ENCODE measurements at places on chromosomes 1 and 21.

DNA sequence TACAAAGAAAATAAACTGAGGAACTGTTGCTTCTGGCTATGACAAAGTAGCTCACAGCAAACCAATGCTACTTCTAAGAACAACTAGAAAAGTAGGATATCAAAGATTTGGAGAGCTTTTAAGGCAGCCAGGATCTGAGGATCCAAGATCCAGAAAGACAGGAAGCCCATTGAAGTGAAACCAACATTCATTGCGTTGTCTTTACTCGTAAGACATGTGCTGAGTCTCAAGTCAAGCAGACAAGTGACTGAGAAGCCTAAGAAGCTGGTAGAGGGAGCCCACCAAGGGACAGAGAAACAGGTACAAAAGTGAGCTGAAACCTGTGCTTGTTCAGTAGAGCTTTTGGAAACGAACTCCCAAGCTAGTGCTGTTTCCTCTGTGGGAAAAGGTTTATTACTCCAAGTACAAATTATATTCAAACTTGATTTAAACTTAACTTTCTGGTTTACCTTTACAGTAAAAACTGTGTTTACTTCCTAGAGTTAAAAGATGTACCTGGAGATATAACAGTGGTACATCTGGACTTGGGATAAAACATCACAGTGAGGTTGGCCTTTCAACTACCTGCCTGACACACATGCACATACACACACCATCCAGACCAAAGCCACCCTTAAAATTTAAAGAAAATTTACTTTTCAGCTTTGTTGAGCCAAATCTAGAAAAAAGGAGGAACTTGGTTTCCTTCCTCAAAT lies 41.2 kb downstream of the NME7 start:
- no peak for DNase-seq

DNA sequence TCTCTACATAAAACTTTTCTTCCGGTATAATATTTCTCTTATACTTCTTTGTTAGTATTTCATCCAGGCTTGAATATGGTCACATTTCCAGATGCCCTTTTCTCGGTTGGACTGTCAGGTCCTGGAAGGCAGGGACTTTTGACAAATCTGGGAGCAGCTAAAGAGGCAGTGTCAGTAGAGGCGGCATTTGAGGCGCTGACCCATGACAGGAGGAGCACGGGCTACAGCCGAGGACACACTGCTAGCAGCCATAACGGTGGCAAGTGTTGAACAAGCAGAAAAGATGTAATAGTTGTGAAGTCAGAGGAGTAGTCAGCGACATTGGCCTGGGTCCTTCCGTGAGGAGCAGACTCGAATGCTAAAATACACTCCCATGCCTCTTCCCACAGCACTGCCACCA lies 14.5 kb upstream of the NRIP1 start:
- no peak for DNase-seq

GRCh38 chr1:28021064-28021463 lies 61.3 kb downstream of the XKR8 start:
- no peak for DNase-seq

DNA sequence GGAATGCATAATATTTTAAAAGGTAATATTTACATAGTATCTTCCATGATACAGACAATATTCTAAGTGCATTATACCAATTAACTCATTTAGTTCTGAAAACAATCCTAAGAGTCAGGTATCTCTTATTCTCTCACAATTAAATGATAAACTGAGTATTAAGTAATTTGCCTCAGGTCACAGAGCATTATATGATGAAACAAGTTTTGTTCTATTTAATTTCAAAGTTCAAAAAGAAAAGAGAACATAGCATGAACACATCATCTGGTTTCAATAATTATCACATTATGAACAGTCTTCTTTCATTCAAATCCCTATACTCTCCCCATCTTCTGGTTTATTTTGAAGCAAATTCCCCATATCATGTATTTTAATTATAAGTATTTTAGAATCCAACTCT lies 927.5 kb downstream of the ADGRL2 start:
- no peak for DNase-seq

- DNase-seq: no peak
These were observed 2.4 kb upstream of the MMP23B start for GRCh38 chr1:1629430-1630190.

DNA sequence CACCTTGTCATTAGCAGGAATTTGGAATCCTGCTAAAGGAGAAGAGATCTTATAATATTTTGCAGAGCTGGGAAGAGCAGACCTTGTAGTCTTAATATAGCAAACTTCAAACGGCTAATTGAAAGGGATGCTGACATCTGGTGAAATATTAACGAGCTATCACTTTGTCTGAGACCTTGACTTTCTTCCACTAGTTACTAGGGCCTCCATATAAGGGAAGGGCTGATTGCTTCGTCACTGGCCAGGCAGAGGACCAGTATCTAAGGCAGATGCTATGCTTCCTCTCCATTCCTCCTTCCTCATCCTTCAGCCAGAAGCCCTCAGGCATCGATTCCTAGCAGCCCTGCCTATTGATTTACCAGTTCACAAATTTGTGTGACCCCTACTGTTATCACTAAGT lies 6.0 kb upstream of the VTCN1 start:
- DNase-seq: no peak

DNA sequence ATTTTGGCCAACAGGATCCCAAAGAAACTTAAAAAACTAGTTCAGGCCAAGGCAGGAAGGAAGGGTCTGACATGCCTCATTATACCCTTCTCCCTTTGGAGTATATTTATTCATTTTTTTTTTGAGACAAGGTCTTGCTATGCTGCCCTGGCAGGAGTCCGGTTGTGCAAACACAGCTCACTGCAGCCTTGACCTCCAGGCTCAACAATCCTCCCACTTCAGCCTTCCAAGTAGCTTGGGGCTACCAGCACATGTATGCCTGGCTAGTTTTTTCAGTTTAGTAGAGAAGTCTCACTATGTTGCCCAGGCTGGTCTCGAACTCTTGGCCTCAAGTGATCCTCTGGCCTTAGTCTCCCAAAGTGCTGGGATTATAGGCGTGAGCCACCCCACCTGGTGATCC lies 5.2 kb downstream of the YARS1 start:
- no peak for DNase-seq
